T-helper 17 cell (primary cell): ENCODE measurements at places on chromosomes 13 and 19.
A peak's percentile ranks its signal among the peaks of the same experiment; 100 is the strongest.

DNA sequence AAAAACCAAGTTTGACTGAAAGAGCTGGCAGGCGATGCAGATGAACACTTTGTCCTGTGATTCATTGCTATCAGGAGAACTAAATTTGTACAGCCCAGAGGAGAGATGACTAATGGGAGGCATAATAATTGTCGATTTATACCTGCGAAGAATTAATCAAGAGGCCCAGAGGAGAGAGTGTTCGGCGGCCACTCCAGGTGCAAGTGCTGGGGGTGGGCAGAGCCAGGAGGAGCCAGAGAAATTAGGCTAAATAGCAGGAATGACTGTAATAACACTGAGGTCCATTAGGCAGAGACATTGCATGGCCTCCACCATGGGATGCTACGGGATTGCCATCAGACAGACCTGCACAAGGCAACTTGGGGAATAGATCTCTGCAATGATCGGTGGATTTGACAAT, 107.7 kb upstream of the UQCRFS1 start:
- DNase-seq = no peak
- no peak overlapping the region for H3K27ac ChIP-seq
- H3K27me3 ChIP-seq = peaks cover 43% of the 10 kb centered on the region

GRCh38 chr13:25292301-25292700, 5.0 kb upstream of the MTMR6 start:
- peak overlapping the region; percentile 21 for H3K4me3 ChIP-seq
- H3K27me3 ChIP-seq = no peaks in the 10 kb centered on the region
- no peaks in the 10 kb centered on the region for H3K36me3 ChIP-seq
- peak overlapping the region; percentile 77 for H3K27ac ChIP-seq
- DNase-seq = no peak

GRCh38 chr19:51323481-51324166, 12.2 kb downstream of the IGLON5 start:
- no peak overlapping the region for H3K27ac ChIP-seq
- peaks cover 3% of the 10 kb centered on the region for H3K4me1 ChIP-seq
- no peak overlapping the region for H3K4me3 ChIP-seq
- H3K27me3 ChIP-seq = peaks cover 47% of the 10 kb centered on the region
- H3K36me3 ChIP-seq = peaks cover 2% of the 10 kb centered on the region
- no peak for DNase-seq

DNA sequence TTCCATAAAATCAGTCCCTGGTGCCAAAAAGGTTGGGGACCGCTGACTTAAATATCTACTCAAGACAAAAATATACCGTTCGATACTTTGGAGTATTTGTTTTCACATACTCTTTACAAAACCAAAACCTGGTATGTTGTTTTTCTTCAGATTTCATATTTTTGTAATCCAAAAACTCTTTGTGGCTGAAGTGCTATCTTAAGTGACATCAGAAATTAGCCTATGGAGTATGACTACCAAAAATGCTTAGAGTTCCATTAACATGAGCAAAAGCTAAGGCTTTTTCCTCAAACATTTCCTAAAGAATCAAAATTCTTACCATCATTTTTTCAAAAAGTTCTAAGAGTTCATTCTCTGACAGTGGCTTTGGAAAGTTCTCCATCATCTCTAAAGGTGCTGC, 52.0 kb downstream of the DIAPH3 start:
- no peaks in the 10 kb centered on the region for H3K4me1 ChIP-seq
- no peak overlapping the region for H3K4me3 ChIP-seq
- no peak for DNase-seq

GRCh38 chr13:94455414-94455813, 24.1 kb downstream of the DCT start:
- no peak overlapping the region for H3K4me3 ChIP-seq
- no peak for DNase-seq
- H3K27ac ChIP-seq = no peak overlapping the region
- no peaks in the 10 kb centered on the region for H3K4me1 ChIP-seq

DNA sequence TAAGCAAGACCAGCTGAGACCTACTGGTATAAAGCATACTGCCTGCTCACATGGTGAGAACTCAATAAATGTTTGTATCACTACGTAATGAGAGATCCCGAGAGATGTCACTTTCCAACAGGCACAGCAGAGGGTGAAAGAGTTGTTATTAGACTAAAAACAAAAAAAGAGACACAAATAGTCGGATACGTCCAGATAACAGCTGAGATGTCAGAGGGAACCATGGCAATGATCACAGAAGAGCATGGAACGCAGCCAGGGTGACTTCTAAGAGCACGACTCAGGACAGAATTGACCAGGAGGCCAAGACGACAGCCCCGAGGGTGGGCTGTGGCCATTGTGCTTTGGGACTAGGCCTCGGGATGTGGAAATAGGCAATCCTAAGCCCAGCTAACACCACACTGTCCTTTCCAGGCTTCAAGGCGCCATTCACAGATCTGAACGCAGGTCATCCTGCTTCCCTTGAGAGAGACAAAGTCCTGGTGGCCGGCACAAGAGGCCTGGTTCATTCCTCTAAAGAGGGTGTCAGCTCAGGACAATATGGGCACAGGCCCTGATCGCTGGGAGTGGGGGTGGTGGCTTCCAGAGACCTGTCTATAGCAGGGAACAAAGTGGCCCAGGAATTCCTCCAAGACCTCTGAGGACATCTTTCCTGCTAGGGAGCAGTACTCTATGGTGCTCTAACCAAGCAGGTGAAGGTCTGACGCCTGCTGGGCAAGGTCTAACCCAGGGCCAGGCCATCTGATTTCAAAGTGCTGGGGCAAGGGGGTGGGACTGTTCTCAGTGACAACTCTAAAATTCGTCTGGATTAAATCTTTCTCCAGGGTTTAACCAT, 3.2 kb downstream of the SH3GL1 start:
- peaks cover 56% of the 10 kb centered on the region for H3K4me1 ChIP-seq
- peak overlapping the region; percentile 53 for H3K4me3 ChIP-seq
- DNase-seq = no peak
- H3K36me3 ChIP-seq = no peaks in the 10 kb centered on the region

- no peak overlapping the region for H3K4me3 ChIP-seq
- no peaks in the 10 kb centered on the region for H3K36me3 ChIP-seq
- peaks cover 3% of the 10 kb centered on the region for H3K4me1 ChIP-seq
- H3K27ac ChIP-seq = no peak overlapping the region
- no peak for DNase-seq
Measured at GRCh38 chr13:94309576-94309975, 169.9 kb downstream of the DCT start.

GRCh38 chr19:4693078-4693350, 22.9 kb upstream of the MYDGF start:
- H3K36me3 ChIP-seq = peaks cover 5% of the 10 kb centered on the region
- H3K4me1 ChIP-seq = no peaks in the 10 kb centered on the region
- DNase-seq = no peak
- no peak overlapping the region for H3K4me3 ChIP-seq
- no peak overlapping the region for H3K27ac ChIP-seq
- no peaks in the 10 kb centered on the region for H3K27me3 ChIP-seq

- peaks cover 55% of the 10 kb centered on the region for H3K4me1 ChIP-seq
- H3K36me3 ChIP-seq = peaks cover 2% of the 10 kb centered on the region
- no peaks in the 10 kb centered on the region for H3K27me3 ChIP-seq
- DNase-seq = no peak
Measured at GRCh38 chr19:35715355-35715809, 2.4 kb upstream of the KMT2B start.

DNA sequence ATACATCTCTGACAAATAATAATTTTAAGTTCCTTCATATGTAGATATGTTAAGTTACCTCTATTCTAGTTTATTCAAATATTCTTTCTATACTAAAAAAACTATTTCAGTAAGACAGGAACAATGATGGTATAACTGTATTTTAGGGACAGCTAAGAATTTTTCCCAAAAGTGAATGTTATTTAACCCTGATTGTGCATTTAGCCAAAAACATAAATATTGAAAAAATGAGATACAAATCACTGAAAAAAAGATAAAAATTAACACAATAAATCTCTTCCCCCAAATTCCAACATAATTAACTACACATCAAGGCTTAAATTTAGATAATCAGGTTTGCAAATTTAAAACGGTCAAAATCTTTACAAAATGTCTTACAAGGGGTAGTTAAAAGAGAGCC, 58.1 kb downstream of the KCNRG start:
- H3K27me3 ChIP-seq = no peaks in the 10 kb centered on the region
- no peak for DNase-seq
- H3K4me3 ChIP-seq = no peak overlapping the region
- peaks cover 10% of the 10 kb centered on the region for H3K4me1 ChIP-seq

DNA sequence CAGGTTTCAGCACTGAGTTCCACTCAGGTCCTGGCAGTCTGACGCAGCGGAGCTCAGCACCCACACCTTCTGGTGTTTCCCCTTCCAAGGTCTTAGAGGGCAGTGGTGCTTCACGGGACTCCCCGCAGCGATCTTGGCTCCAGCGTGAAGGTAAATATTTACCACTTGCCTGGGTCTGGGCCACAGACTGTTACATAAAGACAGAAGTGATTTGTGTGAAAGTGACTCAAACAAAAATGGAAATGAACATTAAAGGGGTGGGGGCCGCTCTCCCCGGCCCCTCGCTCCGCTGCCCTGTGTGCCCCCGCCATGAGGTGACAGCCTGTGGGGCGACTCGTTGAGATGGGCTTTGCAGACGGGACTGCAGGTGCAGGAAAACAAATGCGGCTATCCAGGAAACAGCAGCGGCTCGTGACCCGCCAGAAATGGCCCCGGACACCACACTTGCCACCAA, 55.0 kb downstream of the GGACT start:
- H3K27me3 ChIP-seq = no peaks in the 10 kb centered on the region
- no peak overlapping the region for H3K27ac ChIP-seq
- DNase-seq = no peak
- peaks cover 5% of the 10 kb centered on the region for H3K36me3 ChIP-seq

DNA sequence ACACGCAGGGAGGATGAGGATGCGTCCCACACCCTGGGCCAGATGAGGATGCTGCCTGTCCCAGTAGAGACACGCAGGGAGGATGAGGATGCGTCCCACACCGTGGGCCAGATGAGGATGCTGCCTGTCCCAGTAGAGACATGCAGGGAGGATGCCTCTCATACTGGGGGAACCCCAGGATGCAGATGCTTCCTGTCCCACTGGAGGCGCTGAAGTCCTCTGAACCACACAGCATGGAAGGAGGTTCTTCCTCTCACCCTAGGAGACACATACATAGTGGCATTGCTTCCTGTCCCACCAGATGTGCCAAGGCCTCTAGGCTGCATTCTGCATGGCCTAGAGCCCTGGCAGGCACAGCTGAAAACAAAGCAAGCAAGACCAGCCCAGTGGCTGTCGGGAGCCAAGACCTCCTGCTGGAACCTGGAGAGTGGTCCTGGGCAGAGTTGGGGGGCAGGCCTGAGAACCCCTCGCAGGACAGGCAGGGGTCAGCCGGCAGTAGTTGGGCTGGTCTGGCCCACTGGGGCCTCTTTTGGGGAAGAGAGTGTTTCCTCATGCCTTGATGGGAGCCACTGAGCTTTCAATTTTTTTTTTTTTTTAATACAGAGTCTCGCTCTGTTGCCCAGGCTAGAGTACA, 4.3 kb downstream of the HPN start:
- DNase-seq = peak; percentile 27
- H3K4me3 ChIP-seq = no peak overlapping the region
- peaks cover 21% of the 10 kb centered on the region for H3K4me1 ChIP-seq
- H3K27me3 ChIP-seq = peaks cover 11% of the 10 kb centered on the region
- H3K36me3 ChIP-seq = no peaks in the 10 kb centered on the region

GRCh38 chr13:112486386-112487126, 101.4 kb downstream of the TUBGCP3 start:
- H3K27me3 ChIP-seq = no peaks in the 10 kb centered on the region
- peaks cover 7% of the 10 kb centered on the region for H3K36me3 ChIP-seq
- H3K27ac ChIP-seq = peak overlapping the region; percentile 27
- DNase-seq = no peak

GRCh38 chr19:5031231-5032100, 62.6 kb downstream of the KDM4B start:
- no peaks in the 10 kb centered on the region for H3K27me3 ChIP-seq
- DNase-seq = peak; percentile 83
- H3K4me3 ChIP-seq = no peak overlapping the region
- H3K27ac ChIP-seq = peak overlapping the region; percentile 27
- peaks cover 5% of the 10 kb centered on the region for H3K36me3 ChIP-seq
- H3K4me1 ChIP-seq = peaks cover 13% of the 10 kb centered on the region

GRCh38 chr19:32719611-32720059, at the start of gene TDRD12:
Gene TDRD12, plus strand, starts transcription at chr19:32719767. Its CDS starts 306 bp downstream, at chr19:32720073.
- H3K4me3 ChIP-seq = no peak within 1 kb of the TSS
- H3K36me3 ChIP-seq = no peaks in the 10 kb centered on the region
- DNase-seq = no peak

DNA sequence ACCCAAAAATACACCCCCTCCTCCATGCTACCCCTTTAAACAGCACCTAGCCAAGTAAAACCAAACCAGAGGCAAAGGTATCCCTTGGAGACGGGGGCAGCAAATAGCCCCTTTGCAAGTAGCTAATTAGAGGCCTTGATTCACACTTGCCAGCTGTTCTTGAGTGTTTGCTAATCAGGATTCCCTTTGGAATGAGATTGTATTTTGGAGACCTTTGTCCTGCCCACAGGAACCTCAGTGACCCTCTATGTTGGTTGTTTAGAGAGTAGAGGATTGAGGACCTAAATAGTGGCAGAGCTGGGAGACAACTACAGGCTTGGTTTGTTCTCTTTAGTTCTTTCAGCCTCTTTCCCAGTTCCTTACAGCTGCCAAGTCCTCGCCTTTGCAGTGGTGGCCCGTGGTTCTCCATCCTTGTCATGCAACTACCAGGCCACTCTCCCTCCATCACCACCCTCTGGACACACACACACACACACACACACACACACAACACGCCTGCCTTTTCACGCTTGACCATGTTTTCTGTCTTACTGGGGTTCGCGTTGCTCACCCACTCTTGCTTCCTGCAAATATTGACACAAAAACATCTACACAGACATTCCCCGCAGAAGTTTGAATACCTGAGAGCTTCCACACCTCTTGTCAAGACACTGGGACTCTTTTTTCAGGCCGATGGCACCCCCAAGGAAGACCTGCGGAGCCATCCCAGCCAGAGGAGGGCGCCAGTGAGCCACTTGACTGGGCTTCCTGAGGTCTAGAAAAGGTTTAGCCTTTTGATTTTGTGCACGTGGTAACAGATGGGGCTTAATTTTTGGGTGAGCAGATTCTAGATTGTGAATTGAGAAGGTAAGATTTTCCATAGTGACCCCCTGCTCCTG, 80.0 kb upstream of the GPR183 start:
- H3K27ac ChIP-seq = peak overlapping the region; percentile 98
- peaks cover 4% of the 10 kb centered on the region for H3K36me3 ChIP-seq
- peaks cover 34% of the 10 kb centered on the region for H3K4me1 ChIP-seq
- no peaks in the 10 kb centered on the region for H3K27me3 ChIP-seq
- H3K4me3 ChIP-seq = no peak overlapping the region
- peak; percentile 91 for DNase-seq

- H3K36me3 ChIP-seq = peaks cover 10% of the 10 kb centered on the region
- H3K27ac ChIP-seq = no peak overlapping the region
Measured at GRCh38 chr13:51785712-51786424, 18.1 kb downstream of the DHRS12 start.

DNA sequence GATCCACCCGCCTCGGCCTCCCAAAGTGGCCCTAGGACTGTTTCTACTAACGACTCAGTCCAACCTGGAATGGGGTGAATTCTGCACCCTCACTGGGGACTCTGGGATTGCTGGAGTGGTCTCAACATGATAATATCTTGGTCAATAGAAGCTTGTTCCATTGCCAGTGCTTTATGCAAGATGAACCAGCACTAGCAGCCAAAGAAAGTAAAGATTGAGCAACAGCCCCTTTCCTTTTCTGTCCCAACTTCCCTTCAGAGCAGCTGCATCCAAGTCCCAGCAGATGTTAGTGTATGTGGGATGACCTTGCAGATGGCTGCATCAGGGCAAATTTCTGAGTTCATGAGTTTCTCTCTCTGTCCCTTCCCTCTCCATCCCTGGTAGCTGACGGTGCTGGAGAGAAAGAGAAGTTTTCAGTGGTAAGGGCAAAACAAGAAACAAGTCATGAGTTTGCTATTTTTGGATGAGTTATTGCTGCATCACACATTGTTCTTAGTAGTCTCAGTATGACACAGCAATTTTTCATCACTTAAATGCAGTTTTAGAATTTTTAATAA, 183.6 kb upstream of the EDNRB start:
- peaks cover 5% of the 10 kb centered on the region for H3K27me3 ChIP-seq
- no peaks in the 10 kb centered on the region for H3K36me3 ChIP-seq
- DNase-seq = no peak
